GM12865 (cell line): ENCODE measurements at places on chromosomes 12 and 14.

- no peak for DNase-seq
Measured at GRCh38 chr14:105292826-105293711, 7.7 kb downstream of the BRF1 start.

- DNase-seq = peak; percentile 52
Measured at GRCh38 chr12:12722435-12723148, 5.4 kb downstream of the CDKN1B start.

DNA sequence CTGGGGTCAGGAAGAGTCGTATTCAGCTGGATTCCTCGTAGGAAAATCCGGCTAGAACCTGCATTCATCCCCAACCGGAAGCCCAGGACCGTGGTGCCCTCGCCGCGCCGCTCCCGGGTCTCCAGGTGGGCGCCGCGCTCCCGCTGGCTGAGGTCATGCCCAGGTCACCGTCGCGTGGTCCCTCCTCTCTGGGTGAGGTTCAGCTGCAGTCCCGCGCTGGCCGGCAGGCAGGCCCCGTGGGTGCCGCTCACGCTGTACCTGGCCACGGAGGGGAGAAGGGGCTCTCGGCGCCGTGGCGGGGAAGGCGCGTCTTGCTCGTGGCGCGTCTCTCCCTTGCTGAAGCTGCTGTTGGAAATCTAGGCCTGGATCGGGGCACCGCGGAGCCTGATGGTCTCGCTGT is 44.5 kb downstream of the LRTM2 start:
- no peak for DNase-seq

DNA sequence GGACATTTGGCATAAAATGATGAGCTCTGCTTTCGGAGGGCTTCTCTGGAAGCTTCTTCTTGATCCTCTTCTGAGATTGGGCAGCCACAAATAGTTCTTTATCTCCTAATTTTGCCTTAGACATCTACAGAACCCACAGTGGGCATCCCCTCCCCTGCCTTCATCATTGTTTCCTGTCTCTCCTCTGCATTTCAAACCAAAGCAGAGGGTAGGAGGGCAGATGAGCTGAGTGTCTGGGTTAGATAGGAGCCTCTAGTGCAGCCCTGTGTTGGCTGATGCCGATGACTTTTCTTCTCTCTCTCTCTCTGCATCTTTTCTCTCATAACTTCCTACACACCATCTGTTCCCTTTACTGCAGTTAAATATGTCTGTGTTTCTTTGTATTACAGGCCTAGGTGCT is 8.5 kb upstream of the IL26 start:
- DNase-seq = no peak
